ENCODE measurements at places on chromosomes 11 and 22.

DNA sequence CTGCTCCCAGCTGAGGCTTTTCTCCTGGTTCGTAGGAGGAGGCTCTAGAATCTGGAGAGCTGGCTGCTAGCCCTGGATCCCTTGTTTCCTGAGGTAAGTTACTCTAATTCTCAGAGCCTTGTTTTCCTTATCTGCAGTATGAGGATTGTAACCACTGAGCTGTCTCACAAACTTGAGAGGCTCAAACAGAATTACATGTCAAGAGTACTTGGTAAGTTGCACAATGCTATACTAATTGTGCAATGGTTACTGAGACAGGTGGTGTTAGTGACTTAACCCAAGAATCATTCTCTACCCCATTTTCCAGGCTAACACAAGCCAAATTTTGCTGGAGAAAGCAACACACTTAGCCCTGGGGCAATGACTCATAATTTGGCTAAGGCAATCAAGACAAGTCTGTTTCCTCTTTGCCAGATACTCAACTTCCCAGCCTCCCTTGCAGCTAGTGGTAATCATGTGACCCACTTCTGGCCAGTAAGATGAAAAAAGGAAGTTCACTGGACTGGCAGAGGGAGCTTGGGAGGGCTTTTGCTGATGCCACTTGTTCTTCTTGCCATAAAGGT, 348.0 kb downstream of the TENM4 start:
- no peak for DNase-seq

- no peak for DNase-seq
Observed at GRCh38 chr11:72602250-72602904, 71.8 kb downstream of the PDE2A start.

- no peak for DNase-seq
Observed at GRCh38 chr11:21933095-21933494, 259.8 kb upstream of the ANO5 start.

DNA sequence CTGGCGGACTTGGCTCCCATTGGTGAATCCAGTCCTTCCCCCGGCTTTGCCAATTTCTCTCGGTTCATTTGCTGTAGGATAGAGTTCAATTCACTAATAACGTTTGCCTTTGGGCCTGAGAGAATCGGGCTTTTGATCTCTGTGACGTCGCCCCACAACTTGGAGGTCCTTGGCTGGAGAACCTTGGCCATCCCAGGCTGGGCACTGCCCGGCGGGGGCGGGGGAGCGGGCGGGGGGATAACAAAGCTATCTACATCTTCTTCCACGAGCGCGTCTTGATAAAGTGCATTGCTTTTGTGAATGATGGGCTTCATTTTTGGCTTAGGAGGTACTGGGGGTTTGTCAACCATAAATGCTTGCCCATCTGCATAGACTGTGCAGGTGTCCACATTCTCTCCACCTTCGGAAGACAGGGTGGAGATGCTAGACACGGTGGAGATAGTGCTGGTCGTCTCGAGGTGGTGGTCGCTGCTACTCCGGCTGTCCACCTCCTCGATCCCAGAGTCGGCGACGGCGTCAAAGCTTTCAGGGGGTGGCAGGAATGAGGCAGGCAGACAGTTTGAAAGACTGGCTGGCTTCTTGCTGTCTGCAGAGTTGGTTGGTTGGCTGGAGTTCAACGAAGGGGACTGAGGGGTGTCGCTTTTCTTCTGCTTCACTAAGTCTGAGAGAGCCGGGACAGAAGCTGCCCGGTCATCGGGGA, 87.1 kb downstream of the CTTN start:
- no peak for DNase-seq

- no peak for DNase-seq
Observed at GRCh38 chr11:63612181-63612580, 2.1 kb downstream of the PLAAT3 start.

DNA sequence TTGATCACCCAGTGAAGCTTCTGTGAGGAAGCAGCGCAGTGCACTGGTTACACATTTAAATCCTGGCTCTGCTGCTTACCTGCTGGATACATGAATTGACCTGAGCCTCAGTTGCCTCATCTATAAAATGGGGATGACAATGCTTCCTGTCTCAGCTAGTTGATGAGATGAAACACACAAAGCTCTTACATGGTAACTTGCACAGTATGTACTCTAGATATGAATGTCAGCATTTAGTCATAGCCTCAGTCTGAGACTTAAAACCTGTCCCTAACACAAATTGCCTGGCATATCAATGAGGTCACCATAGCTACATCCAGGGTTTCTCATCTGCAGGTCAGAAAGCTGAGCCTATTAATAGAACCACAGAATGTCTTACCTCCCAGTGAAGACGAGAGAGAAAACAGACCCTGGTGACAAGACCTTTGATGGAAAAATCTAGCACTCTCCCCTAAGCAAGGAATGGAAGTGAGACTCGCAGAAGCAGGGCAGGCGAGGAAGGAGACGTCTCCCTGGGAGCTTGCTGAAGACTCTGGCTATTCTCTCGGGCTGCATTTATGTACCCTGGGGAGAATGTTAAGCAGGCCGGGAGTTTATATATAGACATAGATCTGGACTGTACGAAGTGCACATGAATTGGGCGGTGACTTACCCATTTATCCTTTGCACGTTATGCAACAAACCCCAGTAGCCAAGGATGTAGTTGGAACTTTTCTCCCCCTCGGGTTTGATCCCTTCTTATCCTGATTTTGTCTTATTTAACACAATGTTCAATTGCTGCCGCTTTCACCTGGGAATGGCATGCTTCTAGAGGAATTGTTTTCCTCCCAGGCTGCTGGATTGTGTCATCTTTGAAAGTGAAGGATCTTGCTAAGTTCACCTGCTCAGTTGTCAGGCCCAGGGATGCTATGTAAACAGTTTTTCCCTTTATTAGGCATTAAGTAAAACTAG, 18.0 kb downstream of the SDHAF2 start:
- no peak for DNase-seq
